ENCODE measurements at places on chromosomes 6 and 20.

DNA sequence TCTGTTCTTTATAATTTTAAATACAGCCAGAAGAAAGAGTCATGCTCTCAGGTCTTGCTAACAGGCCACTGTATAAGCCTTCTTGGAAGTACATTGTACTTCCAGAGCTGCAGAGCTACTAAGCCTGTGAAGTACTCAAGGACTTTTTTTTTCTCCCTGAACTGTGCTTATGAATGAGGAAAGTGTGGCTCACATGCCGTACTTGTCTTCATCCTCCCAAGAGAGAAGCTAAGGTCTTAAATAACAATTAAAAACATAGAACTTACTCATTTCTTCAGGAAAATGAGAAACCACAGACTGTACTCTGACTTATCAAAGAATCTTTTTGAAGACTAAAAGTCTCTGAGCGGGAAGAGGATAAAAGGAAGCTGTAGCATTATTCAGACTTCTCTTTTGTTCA, 218.3 kb downstream of the HTR1B start:
- no peak for DNase-seq

DNA sequence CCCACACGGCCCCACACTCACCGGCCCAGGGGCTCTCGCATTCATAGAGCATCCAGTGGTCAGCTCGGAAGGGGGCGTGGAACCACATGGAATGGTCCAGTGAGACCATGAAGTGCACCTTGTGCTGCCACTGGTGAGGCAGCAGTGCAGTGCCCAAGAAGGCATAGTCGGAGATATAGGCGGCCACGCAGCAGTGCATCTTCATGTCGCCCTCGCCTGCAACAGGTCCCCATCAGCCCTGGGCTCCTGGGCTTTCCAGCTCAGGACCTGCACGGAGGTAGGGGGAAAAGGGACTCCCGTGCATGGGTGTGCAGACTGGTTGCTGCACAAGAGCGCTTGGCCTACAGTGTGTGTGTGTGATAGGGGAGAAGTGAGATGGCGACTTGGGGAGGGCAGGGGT, 9.9 kb downstream of the SNX21 start:
- DNase-seq, result no peak

DNA sequence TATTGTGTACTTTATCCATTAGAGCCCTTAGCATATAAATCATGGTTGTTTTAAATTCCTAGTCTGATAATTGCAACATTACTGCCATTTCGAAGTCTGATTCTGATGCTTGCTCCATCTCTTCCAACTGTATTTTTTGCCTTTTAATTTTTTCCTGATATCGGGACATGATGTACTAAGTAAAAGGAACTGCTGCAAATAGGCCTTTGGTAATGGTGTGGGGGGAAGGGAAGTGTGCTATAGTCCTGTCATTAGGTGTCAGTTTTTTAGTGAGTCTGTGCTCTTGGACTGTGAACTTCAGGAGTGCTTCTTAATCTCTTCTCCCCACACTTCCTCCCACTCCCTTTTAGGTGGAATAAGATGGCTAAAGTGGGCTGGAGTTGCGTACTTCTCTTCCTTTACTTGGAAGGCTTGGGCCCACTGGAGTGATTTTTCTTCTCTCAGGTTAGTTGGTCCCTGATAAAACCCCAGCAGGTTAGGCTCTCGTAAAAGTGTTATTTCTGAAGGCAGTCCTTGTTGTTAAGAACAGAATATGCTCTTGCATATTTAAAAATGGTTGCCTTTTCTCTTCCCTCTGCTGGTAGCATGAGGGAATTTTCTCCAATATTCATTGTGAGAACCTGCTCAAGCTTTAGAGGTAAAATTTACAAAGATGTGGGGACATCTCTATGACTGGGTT, 18.1 kb downstream of the STXBP5 start:
- DNase-seq, result no peak

- no peak for DNase-seq
These were observed 40.7 kb downstream of the TAF8 start for GRCh38 chr6:42090819-42091717.

- DNase-seq, result no peak
These were observed 64.8 kb upstream of the FOXQ1 start for GRCh38 chr6:1247056-1247455.

DNA sequence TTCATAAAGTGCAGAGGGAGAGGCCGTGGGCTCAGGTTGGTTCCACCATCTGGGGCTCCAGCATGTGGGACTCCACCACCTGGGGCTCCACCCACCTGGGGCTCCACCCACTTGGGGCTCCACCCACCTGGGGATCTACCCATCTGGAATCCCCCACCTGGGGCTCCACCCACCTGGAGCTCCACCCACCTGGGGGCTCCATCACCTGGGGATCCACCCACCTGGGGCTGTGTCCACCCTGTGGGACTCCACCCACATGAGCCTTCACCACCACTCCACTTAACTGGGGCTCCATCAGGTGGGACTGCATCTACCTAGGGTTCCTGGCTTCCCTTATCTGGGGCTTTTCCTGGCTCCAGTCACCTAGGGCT, 226.0 kb upstream of the CDYL start:
- no peak for DNase-seq

DNA sequence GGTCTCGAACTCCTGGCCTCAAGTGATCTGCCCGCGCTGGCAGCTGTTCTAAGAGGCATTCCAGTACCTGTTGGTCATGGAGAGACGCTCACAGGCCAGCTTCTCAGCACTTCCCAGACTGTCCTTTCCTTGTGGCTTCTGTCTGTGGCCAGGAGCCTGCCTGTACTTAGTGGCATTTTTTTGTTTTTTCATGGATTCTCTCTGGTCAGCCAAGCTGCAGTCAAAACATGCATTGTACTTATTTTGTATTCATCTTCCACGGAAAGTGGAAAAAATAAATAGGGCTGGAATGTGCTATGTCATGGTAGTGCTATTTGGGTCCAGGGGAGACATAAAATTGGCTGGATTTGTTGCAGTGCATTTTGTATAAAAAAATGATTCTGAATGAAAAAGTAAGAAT, 29.1 kb downstream of the ZDHHC14 start:
- DNase-seq, result no peak

- DNase-seq, result no peak
These were observed 177.0 kb downstream of the ARID1B start for GRCh38 chr6:156954191-156954590.

GRCh38 chr6:42520786-42521607, 42.8 kb upstream of the UBR2 start:
- DNase-seq, result no peak

All from activated CD4-positive, alpha-beta T cell treated with anti-CD3 and anti-CD28 coated beads, Interleukin-2, amount 50 U/mL, for 24 hours (primary cell).